WTC11 (cell line): ENCODE measurements at places on chromosomes 2 and 18.

DNA sequence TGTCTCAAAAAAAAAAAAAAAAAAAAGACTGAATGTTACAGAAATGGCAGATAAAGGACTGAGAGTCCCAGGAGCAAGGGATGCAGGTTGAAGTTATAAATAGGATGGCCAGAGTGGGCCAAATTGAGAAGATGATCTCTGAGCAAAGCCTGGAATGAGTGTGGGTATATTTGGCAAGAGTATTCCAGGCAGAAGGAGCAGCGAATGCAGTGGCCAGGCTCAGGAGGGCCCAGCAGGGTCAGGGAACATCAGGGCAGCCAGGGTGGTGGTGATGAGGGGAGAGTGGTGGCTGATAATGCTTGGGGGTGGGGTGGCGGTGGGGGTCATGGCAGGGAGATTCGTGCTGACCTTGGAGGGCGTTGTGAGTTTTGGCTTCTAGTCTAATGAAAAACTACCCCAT is 141.3 kb upstream of the AGAP1 start:
- DNase-seq, result no peak

DNA sequence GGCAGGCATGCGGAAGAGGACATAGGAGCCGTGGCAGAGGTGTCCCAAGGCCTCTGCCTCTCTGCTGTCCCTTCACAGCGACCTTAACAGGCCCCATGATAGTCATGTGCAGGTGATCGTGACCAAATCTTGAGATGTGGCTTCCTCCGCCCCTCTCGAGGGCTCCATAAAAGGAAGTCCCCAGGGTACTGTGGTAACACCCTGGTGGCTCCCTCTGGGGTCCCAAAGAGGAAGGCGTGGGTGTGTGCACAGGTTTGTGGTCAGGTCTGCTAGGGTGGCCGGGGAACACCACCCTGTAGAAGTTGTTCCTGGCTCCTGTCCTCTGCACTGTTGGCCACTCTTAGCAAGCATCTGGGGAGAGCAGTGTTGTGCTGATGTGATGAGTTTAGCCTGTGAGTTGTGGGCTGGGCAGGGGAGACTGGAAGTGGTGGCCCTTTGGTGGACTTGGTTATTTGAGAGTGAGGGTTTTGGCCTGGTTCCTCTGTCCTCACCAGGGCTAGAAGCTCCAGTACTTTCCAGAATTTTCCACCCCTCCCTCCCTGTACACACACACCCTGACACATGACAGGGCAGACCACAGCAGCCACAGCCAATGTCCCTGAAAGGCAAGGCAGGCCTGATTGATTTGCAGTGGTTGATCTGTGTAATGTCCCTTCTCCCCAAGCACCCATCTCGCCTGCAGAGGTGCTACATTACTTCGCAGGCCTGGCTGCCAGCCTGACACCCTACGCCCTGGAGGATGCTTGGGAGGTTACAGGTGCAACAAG is 68.9 kb upstream of the BOD1L2 start:
- no peak for DNase-seq

GRCh38 chr18:74274700-74275099 is 17.1 kb downstream of the CYB5A start:
- DNase-seq, result no peak

DNA sequence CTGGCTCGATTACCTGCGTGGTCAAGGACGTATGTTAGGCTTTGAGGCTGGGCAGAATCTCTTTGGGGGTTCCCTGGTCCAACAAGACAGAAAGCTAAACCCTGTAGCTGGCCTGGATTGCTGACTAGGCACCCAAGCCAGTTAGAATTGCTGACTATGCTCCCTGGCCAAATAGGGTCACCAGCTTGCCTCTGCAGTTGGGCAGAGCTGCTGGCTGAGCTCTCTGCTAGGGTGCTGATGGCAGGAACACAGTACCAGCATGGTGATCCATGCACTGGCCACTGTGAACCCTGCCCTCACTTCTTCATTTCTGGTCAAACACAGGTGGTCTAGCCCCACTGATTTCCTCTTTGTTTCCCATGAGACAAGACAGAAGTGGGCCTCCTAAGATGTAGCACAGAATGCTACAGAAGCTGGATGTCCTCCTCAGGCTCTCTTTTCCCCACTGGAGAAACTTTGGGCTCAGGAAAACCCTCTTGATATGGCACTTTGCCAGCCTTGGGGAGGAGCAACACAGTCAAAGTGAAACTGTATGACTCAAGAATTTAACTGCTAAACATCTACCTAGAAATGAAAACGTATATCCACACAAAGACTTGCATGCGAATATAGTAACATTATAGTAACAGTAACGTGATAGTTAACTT is 20.8 kb downstream of the SP140L start:
- no peak for DNase-seq

GRCh38 chr2:190785334-190785733 is 95.3 kb upstream of the GLS start:
- no peak for DNase-seq

DNA sequence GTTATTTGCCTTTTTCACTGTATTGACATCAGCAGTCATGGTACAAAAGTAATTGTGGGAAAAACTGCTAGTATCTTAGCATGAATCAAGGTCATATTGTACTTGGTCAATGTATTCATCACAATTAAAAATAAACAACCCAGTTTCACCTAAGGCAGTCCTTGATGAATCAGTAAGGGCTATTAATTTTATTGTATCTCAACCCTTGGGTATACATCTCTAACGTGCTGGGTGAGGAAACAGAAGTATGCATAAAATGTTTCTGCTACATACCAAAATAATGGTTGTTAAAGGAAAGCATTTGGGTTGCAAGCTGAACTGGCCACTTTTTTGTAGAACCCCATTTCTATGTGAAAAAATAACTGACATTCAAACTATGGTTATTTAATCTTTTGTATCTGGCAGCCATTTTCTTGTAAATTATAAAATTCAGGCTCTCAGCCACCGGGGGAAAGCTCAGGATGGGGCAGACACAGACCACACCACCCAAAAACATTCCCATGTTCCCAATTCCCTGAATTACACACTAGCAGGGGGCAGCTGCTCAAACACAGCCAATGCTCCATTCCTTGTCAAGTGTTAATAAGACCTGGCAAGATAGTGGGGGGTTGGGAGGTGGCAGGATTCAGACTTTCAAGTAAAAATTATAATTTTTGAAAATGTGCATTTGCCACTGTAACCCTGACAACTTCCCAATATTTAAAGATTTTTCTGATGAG is 49.3 kb downstream of the OLA1 start:
- DNase-seq, result no peak

- DNase-seq, result no peak
Observed at GRCh38 chr2:134108113-134108512, 145.8 kb upstream of the MGAT5 start.

DNA sequence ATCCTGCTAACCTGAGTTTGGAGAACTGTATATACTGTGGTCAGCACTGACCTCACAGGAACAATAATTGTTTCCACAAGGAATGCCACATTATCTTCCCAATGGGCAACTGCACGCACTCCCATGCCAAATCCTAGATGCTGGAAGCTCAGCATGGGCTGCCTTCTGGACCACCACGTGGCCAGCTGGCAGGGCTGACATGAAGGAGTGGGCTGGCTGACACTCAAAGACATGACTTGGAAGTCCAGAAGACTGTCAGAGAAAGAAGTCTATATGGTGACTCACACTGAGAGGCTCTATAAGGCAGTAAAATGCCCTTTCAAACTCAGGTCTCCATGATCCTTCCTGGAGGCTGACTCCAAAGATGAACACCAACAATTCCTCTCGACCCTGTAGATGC is 98.4 kb upstream of the RNF152 start:
- no peak for DNase-seq

GRCh38 chr18:24659827-24660720 is 199.6 kb downstream of the HRH4 start:
- no peak for DNase-seq

DNA sequence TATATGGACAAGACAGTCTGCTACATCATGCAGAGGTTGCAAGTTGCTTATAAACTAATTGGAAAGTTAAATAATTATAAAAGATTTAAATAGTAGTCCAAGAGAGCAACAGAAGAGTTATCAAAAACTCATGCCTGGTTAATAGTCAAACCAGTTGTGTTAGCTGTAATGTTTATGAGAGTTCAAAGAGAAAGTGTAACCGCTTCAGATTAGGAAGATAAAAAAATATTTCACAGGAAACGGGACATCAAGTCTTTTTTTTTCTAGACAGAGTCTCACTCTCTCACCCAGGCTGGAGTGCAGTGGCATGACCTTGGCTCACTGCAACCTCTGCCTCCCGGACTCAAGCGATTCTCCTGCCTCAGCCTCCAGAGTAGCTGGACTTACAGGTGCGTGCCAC is 34.6 kb upstream of the RNF125 start:
- no peak for DNase-seq

DNA sequence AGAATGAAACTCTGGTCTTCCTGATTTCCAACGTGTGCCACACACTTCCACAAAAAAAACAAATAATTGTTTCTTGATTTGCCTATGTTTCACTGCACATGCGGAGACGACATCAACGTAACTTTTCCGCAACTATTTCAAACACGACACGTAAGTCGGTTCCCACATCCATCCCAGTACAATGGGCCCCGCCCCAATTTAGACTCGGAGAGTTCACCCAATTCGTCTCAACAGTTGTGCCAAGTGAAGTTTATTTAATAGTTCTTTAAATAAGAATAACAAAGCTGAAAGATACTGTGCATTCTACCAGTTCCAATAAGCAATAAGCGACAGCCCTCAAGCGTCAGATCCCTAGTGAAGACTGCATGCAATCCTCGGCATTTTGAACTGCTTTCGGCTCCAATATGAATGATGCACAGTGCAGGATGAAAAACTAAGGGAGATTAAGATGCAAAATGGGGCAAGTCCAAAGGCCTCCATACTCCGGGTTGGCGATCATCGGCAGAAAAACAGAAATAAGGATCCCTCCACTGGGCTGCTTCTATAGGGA is 664 bp downstream of the CCT4 start:
- no peak for DNase-seq

- no peak for DNase-seq
Observed at GRCh38 chr2:119389615-119390306, 23.0 kb downstream of the DBI start.

- no peak for DNase-seq
Observed at GRCh38 chr2:176391148-176391419, 121.8 kb downstream of the MTX2 start.

GRCh38 chr2:69163109-69163508 is 150.1 kb downstream of the ANTXR1 start:
- DNase-seq, result no peak

DNA sequence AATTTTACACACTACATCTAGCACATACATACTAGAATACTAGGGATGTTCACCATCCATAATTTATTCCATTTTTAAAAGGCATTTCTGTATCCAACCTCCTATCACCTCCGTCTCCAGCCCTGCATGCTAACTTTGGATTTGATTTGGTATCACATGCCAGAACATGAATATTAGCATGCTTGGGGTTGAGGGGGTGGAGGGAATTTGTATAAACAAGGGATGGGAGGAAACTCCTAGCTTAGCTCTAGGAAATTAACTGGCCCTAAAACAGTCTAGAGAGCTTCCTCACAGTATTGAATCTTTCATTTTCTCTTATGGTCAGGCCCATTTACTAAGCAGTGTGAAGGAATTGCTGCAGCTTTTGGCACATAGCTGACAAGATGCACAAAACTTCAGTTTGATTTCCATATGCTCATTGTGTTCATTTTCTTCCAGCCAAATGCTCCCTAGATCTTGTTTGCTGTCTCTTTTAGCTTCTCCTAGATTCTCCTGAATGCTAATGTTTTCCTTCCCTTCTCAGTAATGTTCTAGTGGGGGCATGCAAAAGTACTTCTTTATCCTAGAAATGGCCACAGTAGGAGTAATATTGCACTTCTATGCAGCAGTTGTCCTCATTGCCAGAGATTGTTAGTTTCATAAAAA is 135.2 kb downstream of the VWC2L start:
- no peak for DNase-seq

DNA sequence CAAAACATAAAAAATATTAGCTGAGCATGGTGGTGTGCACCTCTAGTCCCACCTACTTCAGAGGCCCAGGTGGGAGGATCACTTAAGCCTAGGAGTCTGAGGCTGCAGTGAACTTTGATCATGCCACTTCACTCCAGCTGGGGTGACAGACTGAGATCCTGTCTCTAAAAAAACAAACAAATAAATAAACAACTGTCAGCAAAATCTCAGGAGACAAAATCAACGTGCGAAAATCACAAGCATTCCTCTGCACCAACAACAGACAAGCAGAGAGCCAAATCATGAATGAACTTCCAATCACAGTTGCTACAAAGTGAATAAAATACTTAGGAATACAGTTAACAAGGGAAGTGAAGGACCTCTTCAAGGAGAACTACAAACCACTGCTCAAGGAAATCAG is 58.8 kb downstream of the TBR1 start:
- DNase-seq, result no peak

DNA sequence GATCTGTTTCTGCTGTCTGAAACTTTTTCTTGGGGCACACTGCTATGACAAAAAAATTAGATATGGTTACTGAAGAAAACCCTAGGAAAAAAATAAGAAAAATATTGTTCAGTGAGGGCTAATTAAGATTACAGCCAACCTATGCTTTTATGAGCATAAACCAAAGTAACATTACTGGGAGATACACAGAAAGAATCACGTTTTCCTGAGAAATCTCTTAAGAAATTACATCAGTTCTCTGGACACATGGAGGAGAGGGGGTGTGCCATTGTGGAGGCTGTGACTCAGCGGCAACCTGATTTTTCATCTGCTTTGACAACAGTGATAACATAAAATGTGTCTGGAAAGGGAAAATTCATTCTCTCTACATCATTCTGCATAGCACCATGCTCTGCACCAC is 13.4 kb upstream of the NMI start:
- no peak for DNase-seq

DNA sequence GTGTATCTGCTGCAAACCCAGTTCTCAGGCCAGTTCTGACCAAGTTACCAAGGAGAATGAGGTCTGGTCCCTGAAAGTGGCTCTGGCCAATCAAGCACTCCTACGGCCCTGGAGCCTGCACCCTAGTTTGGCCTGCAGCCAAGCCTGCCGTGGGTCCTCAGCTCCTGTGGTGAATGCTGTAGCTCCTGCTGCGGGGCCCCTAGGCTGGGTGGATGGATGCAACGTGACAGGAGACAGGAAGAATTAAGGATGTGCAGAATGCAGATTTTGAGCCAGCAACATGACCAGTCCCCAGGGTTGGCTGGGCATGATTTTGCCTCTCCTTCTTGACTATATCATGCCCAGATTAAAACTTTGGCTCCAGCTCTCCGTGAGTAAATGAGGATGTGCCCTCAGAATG is 97.2 kb downstream of the SMAD7 start:
- no peak for DNase-seq

GRCh38 chr2:96345868-96346462 is 10.4 kb downstream of the NCAPH start:
- no peak for DNase-seq
